ENCODE measurements at places on chromosomes 3 and 15.

DNA sequence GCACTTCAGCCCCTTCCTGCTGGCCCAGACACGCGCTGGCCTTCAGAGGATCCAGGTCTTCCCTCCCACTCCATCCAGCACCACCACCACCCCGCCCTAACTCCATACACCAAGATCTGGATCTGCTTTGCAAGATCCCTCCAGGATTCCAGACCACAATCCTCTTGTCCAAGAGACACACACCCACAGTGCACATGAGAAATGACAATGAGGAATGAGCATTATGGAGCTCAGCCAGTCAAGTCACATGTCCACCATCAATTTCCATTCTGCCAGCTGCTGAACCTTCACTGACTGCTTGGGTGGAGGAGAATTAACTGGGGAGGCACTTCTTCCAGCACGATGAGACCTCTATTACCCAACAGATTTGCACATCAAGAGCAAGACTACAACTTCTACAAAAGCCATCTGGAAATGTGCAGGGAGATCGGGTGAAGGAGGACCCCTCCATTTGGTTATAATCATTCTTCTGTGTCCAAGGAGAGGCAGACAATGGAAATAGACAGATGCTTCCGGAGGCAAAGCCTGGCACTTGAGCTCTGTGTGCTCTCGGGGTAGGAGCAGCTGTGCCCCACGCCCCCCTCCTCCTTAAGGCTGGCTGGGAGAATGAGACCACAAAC is 12.3 kb upstream of the SPATA12 start:
- no peak for ATAC-seq

- ATAC-seq, result no peak
Observed at GRCh38 chr3:3065876-3066275, 44.3 kb downstream of the IL5RA start.

GRCh38 chr15:76846782-76847181 is 58.4 kb downstream of the SCAPER start:
- no peak for ATAC-seq

DNA sequence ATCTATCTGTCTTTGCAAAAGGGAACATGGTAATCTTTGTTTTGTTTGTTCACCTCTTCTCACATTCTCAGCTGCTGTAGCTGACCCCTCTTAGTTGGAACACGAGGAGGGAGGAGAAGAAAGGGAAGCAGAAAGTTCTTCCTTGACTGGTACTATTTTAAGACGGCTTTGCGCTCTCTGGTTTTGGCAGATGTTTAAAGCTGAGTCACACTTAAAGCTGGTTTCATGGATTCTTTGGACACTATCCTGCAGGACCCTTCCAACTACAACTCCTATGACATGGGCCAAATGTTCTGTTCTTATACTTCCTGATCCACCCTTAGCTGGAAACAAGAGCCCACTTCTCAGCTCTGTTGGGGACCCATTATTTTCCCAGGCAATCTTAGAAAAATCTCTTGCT is 40.6 kb upstream of the FXR1 start:
- no peak for ATAC-seq
